ENCODE measurements at places on chromosomes 3 and 15. TPM values are rescaled to one million over a fixed set of nuclear protein-coding genes. Genes with fewer than 3 reads are reported as not detected.

DNA sequence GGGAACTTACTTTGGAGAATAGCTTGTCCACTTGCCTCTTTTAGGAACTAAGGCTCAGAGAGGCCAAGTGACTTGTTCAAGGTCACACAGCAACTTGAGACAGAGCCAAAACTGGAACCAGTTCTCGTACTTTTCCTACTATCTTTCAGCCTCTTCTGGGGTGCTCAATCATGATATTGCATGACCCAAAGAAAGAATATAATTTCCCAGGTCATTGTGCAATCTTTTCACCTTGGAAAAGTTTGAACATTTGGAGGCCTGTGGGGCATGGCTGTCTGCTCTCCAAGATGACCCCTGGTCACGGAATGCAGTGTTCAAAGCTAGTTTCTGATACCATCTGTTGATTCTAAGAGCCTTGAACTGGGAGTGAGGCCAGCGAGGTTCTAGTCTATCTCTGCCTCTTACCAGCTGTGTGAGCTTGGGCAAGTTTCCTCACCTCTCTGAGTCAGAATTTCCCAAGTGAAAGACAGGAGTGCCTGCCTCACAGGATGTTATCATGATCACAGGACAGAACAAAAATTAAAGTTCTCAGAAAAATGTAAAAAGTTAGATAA is 89.7 kb downstream of the BDH1 start:
- no peak overlapping the region for H3K4me3 ChIP-seq
- DNase-seq: no peak
- H3K27me3 ChIP-seq: no peaks in the 10 kb centered on the region
- H3K27ac ChIP-seq: no peak overlapping the region
- H3K36me3 ChIP-seq: no peaks in the 10 kb centered on the region

GRCh38 chr3:65545429-65545828 is 493.3 kb downstream of the MAGI1 start:
- H3K27me3 ChIP-seq: peaks cover 13% of the 10 kb centered on the region
- no peak overlapping the region for H3K4me3 ChIP-seq
- DNase-seq: no peak
- no peak overlapping the region for H3K27ac ChIP-seq
- H3K4me1 ChIP-seq: peaks cover 11% of the 10 kb centered on the region

- H3K27me3 ChIP-seq: no peaks in the 10 kb centered on the region
- no peak overlapping the region for H3K27ac ChIP-seq
- DNase-seq: no peak
- no peaks in the 10 kb centered on the region for H3K36me3 ChIP-seq
Observed at GRCh38 chr3:193446965-193447602, 68.5 kb upstream of the ATP13A5 start.

DNA sequence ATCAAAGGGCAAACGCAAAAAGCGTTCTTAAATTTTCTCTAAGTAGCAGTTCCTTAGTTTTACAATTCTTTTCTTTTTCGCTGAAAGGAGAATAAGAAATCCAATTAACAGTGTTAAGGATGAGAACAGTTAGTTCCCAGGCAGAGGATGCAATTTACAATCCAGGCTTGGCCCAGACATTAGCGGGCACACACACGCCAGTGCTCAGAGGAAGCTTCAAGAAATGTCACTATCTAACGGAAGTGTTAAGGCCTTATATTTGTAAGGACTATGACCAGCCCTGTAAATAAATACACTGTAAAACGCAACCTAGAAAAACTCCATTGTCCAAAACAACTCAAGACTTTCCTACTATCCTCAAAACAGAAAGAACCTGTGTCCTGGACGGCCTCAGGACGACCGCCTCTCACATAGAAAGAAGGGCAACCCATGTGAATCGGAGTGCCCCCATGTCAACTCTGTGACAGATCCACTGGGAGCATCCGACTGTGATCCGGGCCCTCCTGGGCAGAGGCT is 1.3 kb downstream of the ACAP2 start:
- DNase-seq: no peak
- peaks cover 58% of the 10 kb centered on the region for H3K4me1 ChIP-seq
- H3K27me3 ChIP-seq: no peaks in the 10 kb centered on the region
- peak overlapping the region; percentile 97 for H3K27ac ChIP-seq
- H3K4me3 ChIP-seq: peak overlapping the region; percentile 92
- H3K36me3 ChIP-seq: no peaks in the 10 kb centered on the region

DZIP1L gene
- 15.0 TPM for total RNA-seq

FBXW12 gene
- total RNA-seq: not detected

EPHA3 gene
- 0.85 TPM for total RNA-seq

ARL14 gene
- total RNA-seq: 0.39 TPM

GRCh38 chr3:68467465-68467864 is 464.9 kb downstream of the TAFA4 start:
- H3K4me3 ChIP-seq: no peak overlapping the region
- no peaks in the 10 kb centered on the region for H3K4me1 ChIP-seq
- no peaks in the 10 kb centered on the region for H3K36me3 ChIP-seq
- no peak for DNase-seq
- no peak overlapping the region for H3K27ac ChIP-seq

- DNase-seq: no peak
- H3K4me3 ChIP-seq: no peak overlapping the region
- H3K27me3 ChIP-seq: no peaks in the 10 kb centered on the region
- H3K27ac ChIP-seq: no peak overlapping the region
- peaks cover 3% of the 10 kb centered on the region for H3K36me3 ChIP-seq
Observed at GRCh38 chr3:47089630-47090029, 74.3 kb downstream of the SETD2 start.

HHATL gene
- total RNA-seq: not detected

- no peak overlapping the region for H3K27ac ChIP-seq
- no peak overlapping the region for H3K4me3 ChIP-seq
- no peaks in the 10 kb centered on the region for H3K36me3 ChIP-seq
- H3K4me1 ChIP-seq: peaks cover 4% of the 10 kb centered on the region
- DNase-seq: no peak
- no peaks in the 10 kb centered on the region for H3K27me3 ChIP-seq
Observed at GRCh38 chr15:80090879-80091503, 31.5 kb downstream of the ZFAND6 start.

THAP10 gene
- 0.82 TPM for total RNA-seq

GRCh38 chr3:6321999-6322398 is 538.9 kb upstream of the GRM7 start:
- no peak overlapping the region for H3K4me3 ChIP-seq
- H3K27me3 ChIP-seq: no peaks in the 10 kb centered on the region

CCR2 gene
- 54.4 TPM for total RNA-seq

TMEM207 gene
- total RNA-seq: not detected

DNA sequence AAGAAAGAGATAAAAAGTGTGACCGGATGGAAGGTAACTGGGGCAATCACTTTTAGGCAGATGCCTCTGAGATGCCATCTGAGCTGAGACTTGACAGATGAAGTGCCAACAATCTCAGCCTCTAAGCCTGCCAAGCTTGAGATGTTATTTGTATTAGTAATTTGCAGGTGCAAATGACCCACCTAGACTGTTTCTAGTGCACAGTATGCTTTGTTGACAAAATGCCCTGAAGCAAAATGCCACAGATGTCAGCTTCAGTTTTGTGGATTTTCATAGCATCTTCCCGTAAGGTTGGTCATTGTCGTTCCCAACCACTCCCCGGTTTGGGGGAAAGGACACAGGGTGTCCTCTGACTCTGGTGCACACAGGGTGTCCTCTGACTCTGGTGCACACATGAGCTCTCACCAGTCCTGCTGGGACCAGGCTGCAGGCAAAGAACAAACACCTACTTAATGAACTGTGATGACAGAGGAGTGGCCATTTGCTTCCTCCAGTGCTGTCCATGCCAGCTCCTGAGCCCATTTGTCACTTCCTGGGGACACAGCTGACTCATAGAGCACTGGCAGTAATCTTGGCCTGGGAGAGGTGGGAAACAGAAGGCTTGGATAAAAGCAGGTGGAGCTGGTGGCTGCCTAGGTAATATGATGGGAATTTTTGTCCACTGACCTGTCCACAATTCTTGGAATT is 16.7 kb upstream of the PPP1R2 start:
- H3K36me3 ChIP-seq: no peaks in the 10 kb centered on the region
- no peak overlapping the region for H3K4me3 ChIP-seq

GRCh38 chr3:119220198-119220597 is 20.5 kb downstream of the B4GALT4 start:
- peaks cover 59% of the 10 kb centered on the region for H3K36me3 ChIP-seq
- no peaks in the 10 kb centered on the region for H3K4me1 ChIP-seq
- DNase-seq: no peak
- no peak overlapping the region for H3K4me3 ChIP-seq
- H3K27me3 ChIP-seq: no peaks in the 10 kb centered on the region
- no peak overlapping the region for H3K27ac ChIP-seq

ITIH4 gene
- 20.1 TPM for total RNA-seq

HYPK gene
- total RNA-seq: 7.5 TPM

- no peaks in the 10 kb centered on the region for H3K36me3 ChIP-seq
- DNase-seq: no peak
- no peak overlapping the region for H3K4me3 ChIP-seq
- no peak overlapping the region for H3K27ac ChIP-seq
- H3K27me3 ChIP-seq: no peaks in the 10 kb centered on the region
Observed at GRCh38 chr3:128942161-128942952, 51.5 kb downstream of the CFAP92 start.

DNA sequence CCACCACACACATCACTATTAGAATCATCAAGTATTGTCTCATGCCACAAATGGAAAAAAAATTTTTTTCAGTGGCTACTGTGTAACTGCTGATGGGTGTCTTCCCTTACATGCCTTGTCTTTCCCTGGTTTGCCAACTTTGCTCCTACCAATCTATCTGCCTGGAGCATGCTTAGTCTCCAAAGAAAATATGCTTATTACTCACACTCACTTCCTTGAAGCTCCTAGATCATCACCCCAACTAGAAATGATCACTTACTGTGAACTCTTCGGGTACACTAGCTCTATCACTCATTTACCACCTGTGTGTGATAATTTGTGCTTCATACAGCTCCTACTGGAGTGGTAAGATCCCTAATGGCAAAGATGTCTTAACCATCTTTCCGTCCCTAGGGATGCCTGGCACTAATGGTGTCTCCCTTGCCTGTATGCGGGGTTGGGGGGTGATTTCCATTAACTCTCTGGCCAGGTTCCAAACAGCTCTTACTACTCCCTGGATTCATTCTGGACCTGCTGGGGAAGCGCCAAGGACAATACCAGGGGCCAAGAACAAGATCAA is 799 bp downstream of the VPS33B start:
- no peaks in the 10 kb centered on the region for H3K27me3 ChIP-seq
- peaks cover 25% of the 10 kb centered on the region for H3K4me1 ChIP-seq
- peaks cover 2% of the 10 kb centered on the region for H3K36me3 ChIP-seq
- peak overlapping the region; percentile 77 for H3K27ac ChIP-seq
- peak overlapping the region; percentile 99 for H3K4me3 ChIP-seq

DNA sequence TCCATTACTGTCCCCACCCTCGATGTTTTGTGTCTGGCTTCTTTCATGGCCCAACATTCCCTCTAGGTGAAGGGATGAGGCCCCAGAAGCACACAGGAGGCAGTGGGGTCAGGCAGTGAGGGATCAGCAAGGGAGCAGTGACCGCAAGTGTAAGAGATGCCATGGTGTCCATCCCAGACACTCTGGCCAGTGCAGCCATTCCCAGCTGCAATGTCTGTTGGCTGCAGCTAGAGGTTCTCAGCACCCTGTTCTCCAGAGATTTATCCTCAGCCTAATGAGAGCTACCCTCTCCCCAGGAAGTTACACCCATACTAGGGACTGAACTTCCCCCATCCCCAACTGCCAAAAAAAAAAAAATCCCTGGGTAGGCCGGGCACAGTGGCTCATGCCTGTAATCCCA is 40.2 kb downstream of the TRANK1 start:
- H3K4me1 ChIP-seq: peaks cover 75% of the 10 kb centered on the region
- H3K4me3 ChIP-seq: no peak overlapping the region
- peak; percentile 74 for DNase-seq
- no peak overlapping the region for H3K27ac ChIP-seq
- peaks cover 14% of the 10 kb centered on the region for H3K36me3 ChIP-seq

GRCh38 chr3:17144665-17144993 is 259.9 kb downstream of the PLCL2 start:
- H3K4me1 ChIP-seq: no peaks in the 10 kb centered on the region
- DNase-seq: no peak
- no peak overlapping the region for H3K27ac ChIP-seq
- no peaks in the 10 kb centered on the region for H3K36me3 ChIP-seq

DIPK2A gene
- total RNA-seq: 22.7 TPM

GRCh38 chr3:144948711-144949110 is 977.1 kb downstream of the DIPK2A start:
- no peak for DNase-seq
- H3K27me3 ChIP-seq: no peaks in the 10 kb centered on the region
- H3K36me3 ChIP-seq: no peaks in the 10 kb centered on the region
- no peak overlapping the region for H3K4me3 ChIP-seq

KNG1 gene
- not detected for total RNA-seq

GRCh38 chr3:25618028-25618427 is 46.7 kb downstream of the TOP2B start:
- no peaks in the 10 kb centered on the region for H3K4me1 ChIP-seq
- DNase-seq: no peak
- peaks cover 24% of the 10 kb centered on the region for H3K36me3 ChIP-seq
- no peaks in the 10 kb centered on the region for H3K27me3 ChIP-seq
- no peak overlapping the region for H3K27ac ChIP-seq

- no peaks in the 10 kb centered on the region for H3K36me3 ChIP-seq
- no peak for DNase-seq
- H3K27ac ChIP-seq: no peak overlapping the region
- H3K4me1 ChIP-seq: no peaks in the 10 kb centered on the region
- no peak overlapping the region for H3K4me3 ChIP-seq
- no peaks in the 10 kb centered on the region for H3K27me3 ChIP-seq
Observed at GRCh38 chr3:172002512-172003078, 36.8 kb upstream of the FNDC3B start.

GRCh38 chr3:58261954-58262666 is 24.5 kb downstream of the ABHD6 start:
- no peak overlapping the region for H3K27ac ChIP-seq
- DNase-seq: no peak
- no peak overlapping the region for H3K4me3 ChIP-seq
- no peaks in the 10 kb centered on the region for H3K4me1 ChIP-seq

CD47 gene
- 143 TPM for total RNA-seq

DNA sequence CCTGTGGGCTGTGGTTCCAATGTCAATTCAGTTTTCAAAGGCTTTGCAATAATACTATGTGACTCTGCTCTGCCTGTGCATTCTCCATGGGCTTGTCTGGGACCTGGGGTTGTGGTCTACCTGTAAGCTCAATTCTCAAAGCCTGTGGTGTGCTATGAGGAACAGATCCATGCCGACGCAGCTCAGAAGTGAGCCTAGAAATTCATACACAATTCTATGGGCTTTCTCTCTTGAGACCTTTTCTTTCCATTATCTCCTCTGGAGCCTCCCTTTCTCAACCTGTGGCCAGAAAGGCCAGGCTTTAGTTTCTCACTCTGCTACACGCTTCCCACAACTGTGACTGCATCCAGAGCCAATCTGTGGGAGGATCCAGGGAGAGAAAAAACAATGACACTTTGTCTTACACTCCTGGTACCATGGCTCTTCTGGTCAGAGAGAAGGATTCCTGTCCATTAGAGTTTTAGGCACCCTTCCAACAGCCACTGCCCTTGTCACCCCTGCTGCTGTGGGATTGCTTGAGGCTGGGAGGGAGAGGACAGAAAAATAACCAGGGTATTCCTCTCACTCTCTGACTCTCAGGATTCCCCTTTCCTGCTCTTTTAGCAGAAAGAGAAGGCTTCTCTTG is 34.1 kb upstream of the KLF13 start:
- no peak overlapping the region for H3K27ac ChIP-seq
- no peaks in the 10 kb centered on the region for H3K4me1 ChIP-seq
- H3K27me3 ChIP-seq: no peaks in the 10 kb centered on the region
- H3K36me3 ChIP-seq: no peaks in the 10 kb centered on the region
- DNase-seq: no peak
- H3K4me3 ChIP-seq: no peak overlapping the region

Data from spleen (tissue), 13 donors.